Hypothalamus (tissue), 51 donors: ENCODE measurements at places on chromosomes 6 and 20.

DNA sequence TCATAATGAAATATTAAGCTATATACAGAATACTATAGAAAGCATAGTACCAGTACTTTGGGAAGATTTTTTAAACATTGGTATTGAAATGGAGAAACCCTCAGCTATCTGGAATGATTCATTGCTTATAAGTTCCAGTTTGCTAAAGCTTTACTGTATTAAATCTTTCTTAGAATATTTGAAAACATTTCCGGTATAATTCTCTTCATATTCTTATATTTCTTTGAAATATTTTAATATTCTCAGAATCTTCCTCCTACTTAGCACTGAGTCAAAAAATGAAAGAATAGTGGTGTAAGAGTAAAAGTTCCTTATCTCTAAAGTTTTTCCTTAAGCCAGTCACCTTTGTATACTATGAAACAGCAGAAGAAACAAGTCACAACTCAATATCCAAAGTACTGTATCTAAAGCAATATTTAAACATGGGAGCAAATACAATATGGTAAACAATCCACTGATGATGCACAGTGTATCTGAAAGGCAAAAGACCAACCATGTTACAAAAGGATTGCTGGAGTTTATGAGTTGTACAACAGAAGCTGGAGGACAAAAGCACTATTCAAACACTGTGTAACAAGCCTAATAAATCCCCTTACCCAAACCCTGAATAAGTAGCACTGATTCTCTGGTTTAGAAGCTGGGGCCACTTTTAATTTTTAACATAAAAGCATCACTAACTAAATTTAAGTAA is 102.1 kb downstream of the PRDM1 start:
- no peak for DNase-seq

DNA sequence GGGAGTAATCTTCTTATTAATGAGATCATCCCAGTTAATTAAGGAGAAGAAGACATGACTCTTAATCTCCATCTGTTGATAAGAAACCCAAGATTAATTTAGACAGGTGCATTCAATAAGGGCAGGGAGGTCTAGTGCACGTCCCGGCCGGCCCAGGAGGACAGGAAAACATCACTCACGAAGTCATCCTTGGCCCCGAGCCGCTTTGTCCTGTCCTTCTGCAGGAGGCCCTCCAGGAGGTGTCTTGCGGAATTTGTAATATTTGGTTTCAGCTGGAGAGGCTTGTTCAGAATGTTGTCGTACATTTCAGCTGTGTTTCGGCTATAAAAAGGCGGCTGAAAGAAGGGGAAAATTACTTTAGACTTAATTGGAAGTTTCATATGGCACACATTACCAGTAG is 118.4 kb upstream of the SLC2A12 start:
- DNase-seq = peak; percentile 13

DNA sequence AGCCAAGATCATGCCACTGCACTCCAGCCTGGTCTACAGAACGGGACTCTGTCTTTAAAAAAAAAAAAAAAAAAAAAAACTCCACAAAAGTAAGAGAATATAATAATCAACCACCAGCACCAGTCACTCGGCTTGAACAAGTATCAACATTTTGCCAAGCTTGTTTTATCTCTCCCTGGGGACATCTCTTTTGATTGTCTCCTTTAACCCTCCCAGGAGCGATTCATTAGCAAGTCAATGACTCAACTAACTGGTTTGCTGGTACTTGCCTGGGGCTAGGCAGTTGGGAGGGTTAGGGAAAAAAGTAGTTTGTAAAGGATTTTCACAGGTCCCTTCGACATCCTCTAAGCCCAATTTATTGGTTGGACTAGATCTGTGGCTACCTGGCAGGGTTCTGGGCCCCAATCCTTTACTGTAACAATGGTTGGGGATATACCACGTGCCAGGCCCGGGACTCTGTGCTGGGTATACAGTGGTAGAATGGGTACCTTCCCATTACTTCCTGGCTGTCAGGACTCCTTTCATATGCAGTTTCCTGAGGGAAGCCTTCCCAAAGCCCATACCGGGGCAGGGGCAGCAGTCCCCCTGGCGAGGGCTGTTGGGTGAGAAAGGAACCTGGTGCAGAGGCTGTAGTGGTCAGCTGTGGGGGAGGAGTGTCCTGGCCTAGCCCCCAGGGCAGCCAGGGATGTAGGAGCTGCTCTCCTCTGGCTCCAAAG is 12.2 kb downstream of the TGIF2 start:
- DNase-seq = no peak

DNA sequence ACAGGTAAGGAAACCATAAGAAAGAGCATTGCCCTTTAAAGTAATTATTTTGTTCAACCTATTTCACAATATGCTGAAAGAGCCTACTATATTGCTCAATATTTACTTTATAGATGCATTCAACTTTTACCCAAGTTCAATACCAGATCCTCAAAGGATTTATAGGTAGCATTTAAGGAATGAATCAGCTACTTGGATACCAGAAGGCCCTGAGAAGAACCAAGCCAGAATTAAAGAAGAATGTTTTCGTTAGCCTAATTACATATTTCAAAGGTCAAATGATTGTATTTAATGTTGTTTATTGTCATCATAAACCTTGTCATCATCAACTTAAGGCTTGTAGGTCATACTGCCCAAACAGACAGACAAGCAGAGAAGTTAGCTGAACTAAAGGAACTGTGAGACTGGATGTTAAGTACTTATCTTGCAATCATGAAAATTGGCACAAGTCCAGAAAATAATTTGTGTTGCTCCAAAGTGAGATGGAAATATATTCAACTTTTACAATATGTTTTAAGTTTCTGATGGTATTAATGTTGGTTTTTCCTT is 636.7 kb downstream of the RFPL4B start:
- DNase-seq = no peak

DNA sequence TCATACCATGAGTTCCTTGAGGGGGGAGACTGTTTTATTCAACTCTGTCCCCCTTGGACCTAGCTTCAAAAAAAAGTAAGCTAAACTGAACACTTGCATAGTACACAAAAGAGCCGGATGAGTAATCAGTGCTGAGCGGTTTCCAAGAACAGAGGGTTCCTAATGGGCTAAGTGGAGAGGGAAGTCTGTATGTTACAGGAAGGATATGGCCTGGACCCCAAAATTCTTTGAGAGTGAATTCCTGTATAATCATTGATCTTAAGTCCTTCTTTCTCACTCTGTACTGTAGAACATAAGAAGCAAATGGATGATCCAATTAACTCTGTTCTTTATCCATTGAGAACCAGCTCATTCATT is 324.7 kb upstream of the CNR1 start:
- DNase-seq = no peak

DNA sequence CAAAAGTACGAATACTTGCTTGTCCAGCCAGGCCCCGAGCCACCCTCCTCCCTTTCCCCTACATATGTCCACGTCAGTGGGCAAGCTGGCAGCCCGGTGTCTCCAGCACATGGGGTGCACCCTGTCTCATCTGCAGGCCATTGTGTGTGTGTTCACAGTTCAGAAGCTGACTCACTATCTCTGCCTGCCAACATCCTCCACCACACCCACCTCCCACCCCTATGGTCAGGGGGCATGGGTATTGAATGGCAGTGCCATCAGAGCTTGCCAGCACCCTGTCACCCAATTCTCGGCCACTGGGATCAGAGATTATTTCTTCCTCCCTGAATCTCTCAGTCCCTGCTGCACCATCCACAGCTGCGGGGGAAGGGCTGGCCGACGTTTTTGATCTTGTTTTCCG is 195.7 kb downstream of the FARS2 start:
- no peak for DNase-seq

- DNase-seq = no peak
Measured at GRCh38 chr6:85401186-85402021, 48.5 kb upstream of the NT5E start.
